ENCODE measurements at places on chromosomes 6 and 20.
A peak's percentile ranks its signal among the peaks of the same experiment; 100 is the strongest.

GRCh38 chr6:132673376-132674094, 14.6 kb upstream of the TAAR1 start:
- DNase-seq: no peak

DNA sequence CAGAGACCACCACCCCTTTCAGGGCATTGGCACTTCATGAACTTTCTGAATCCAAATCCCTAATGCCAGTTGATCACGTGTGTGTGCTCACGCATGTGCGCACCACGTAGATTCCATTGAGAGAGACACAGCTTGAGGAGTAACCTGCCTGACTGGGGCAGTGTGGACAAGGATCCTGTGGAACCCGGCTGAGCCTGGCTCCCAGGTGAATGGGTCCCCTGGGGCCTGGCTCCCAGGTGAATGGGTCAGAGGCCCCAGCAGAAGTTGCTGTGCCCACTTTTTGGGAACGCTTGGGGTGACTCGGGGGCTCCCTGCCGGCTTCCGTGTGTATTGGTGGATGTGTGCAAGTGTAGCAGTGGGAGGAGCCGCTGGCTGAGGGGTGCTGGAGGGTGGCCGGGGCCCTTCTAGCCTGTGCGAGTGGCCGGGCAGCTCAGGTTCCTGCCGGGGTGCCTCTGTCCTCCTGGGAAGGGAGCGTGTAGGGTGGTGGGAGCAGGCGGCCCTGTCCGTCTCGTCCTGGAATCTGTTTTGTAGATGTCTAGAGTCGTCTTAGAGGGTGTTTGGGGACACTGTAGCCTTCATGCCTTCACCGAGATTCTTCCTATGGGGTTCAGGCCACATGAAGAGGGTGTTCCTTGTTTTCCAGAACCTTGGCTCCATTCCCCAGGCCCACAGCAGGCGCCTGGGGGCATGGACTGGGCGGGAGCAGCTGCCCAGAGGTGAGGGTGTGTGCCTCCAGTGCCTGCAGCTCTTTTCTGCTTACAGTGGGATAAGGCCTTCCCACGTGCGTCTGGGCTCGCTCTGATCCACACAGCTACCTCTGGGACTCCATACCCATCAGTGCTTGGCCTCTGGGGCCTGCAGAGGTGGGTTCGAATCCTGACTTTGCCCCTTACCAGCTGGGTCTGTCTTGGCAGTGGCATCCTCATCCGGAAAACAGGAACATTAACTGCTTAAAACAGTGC, 3.2 kb downstream of the RBM38 start:
- DNase-seq: no peak

- DNase-seq: no peak
Observed at GRCh38 chr6:108203189-108204112, 37.6 kb downstream of the NR2E1 start.

DNA sequence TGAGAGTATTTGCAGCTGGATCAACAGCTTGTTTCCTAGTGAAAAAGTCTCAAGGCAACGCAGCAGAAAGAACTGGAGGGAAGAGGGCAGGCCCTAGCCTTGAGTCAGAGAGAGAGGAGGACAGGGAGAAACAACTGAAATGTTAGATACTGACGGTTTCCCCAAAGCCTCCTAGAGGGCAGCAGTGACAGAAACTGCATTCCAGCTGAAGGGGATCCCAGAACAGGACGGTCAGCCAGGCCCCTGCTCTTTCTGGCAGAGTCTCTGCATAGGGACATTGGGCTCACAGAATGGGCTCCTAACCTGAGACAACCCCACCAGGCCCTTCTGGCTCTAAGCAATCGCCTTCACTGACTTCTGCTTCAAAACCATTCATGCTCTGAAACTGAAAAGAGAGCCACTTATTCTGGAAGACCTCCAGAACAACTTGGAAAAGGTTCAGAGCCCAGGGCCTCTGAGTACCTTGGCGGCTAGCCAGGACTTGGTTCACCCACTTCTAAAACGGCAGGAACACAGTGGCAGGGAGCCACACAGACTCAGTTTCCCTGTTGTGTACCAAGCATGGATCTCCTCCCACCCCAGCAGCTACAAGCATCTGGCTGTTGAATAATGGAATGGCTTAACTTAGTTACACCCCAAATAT, 72.9 kb downstream of the PSMB1 start:
- DNase-seq: no peak

DNA sequence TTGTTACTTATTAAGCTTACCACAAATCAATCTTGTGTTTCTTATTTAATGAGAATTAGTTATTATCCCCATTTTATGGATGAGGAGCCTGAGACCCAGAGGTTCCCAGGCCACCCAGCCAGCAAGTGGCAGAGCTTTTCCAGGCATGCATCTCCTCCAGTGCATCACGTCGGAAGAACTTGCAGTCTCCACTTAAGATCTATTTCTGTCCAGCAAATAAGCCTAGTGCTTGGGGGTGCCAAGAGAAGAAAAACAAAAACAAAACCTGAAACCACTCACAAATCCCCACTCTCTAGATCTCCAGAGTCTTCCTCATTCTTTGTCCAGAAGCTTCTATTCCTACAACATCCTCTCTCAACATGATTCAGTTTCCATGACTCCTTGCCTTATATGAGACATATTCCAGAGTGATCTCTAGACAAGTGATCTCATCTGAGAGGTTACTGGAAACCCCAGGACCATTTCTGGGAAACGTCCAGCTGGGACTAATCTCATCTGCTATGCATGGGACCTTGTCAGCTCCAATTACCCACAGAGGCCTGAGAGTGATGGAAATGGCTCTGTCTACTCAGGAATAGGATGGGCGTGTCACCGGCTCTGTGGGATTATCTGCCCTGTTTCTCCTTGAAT, 4.1 kb downstream of the GUCA1B start:
- DNase-seq: no peak

DNA sequence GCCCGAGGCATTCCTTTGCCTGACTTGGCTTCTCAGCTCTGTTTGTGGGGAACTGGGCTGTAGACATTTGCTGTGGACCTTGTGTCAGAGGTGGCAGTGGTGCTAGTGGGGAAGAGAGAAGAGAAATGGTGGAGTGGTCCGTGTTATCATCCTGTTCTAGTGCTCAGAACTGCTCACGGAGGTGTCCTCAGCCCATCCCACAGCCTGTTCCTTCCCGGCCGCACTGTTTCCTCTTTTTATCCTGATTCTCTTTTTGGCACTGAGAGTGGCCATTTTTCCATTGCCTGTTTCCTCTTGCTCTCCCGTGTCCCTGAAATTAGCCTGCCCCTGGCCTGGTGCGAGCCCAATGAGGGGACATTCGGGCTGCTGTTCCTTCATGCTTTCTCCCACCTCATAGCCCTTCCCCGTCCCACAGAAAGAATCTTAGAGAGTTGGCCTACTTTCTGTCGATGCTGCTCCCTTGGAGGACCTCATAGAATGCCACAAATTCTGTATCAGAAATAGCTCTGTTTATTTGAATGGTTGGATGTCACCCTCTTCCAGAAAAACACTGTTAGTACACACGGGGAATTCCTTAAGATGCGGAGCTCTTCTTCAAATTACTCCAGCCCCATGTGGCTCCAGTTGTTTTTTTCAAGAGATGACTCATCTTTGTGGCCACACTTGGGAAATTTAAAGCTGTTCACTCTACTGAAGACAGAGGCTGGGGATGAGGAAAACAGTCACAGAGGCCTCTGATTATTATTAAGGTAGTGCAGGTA, 26.1 kb downstream of the FARS2 start:
- DNase-seq: no peak

- DNase-seq: no peak
Observed at GRCh38 chr6:159168536-159169192, 536 bp upstream of the FNDC1 start.

GRCh38 chr20:41425180-41425884, 58.7 kb upstream of the EMILIN3 start:
- no peak for DNase-seq

- DNase-seq: no peak
Observed at GRCh38 chr6:149852180-149852579, 12.0 kb downstream of the LRP11 start.

GRCh38 chr6:89323511-89323971, 8.4 kb upstream of the GABRR2 start:
- DNase-seq: no peak

DNA sequence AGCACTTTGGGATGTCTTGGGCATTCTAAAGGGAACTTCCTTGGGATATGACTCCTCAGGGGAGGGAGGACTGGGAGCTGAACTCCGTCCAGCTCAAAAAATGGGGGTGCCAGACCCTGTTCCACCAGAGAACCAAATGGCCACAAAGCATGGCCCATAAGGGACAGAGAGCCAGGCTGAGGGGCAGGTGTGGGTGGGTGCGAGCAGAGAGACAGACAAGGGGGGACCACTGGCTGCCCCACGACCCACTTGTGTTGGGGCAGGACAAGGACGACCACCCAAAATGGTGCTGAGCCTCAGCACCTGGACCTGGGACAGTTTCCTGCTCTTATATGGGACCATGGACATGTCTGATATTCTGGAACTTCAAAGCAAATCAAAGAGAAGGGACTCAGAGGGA, 148.2 kb upstream of the MLN start:
- DNase-seq: no peak

DNA sequence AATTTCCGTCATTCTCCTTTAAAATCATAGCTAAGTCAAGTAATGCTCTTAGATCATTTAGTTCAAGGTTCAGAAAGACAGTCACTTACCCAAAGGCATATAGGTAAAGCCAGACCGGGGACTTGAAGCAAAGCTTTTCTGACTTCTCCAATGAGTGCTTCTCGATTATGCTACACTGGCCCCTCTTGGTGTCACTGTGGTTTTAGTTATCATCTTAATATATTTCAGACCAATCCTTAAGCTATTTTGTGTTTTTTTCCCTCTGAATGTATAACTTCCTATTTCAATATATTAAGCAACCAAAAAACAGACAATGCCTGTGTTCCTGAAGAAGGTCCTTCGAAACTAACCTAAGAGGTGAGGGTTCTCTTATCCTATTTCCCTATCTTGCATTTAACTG, 3.9 kb downstream of the PRDM1 start:
- DNase-seq: no peak

- DNase-seq: no peak
Observed at GRCh38 chr6:63346217-63346835, 26.5 kb upstream of the LGSN start.

DNA sequence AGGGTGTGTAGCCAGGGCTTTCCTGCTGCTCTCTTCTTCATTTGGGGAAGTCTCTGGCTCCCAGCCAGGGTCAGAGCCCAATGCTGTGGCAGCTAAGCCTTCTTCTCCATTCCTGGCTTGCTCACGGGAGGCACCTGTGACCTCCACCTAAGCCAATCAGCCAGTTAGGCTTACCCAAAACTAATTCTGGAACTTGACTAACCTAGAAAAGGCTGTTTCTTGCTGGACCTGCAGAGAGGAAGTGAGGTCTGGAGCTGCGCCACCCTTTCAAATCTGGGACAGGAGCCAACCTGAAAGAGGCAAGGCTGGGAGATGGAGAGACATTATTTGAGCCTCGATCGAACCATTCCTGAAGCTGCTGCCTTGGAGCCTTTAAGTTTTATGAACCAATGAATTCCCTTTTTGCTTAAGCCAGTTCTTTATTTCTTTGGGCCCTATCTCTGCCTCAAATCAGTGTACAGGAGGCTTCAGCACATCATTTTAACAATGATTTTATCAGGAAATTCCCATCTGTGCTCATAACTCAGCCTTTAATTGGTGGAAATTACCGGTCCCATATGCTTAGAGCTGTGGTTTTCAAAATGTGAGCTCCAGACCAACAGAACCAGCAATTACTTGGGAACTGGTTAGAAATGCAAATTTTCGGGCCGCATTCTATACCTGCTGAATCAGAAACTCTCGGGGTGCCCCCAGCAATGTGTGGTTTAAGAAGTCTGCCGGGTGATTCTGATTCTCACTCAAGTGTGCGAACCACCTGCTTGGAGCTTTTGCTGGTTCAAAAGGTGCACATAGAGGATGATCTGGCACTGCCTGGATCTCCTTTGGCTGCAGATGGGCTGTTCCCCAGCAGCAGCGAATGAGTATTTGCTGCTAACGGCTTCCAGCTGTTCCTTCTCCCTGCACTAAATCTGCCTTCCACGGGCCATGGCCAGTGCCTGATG, 97.4 kb upstream of the RNF24 start:
- DNase-seq: peak; percentile 32

DNA sequence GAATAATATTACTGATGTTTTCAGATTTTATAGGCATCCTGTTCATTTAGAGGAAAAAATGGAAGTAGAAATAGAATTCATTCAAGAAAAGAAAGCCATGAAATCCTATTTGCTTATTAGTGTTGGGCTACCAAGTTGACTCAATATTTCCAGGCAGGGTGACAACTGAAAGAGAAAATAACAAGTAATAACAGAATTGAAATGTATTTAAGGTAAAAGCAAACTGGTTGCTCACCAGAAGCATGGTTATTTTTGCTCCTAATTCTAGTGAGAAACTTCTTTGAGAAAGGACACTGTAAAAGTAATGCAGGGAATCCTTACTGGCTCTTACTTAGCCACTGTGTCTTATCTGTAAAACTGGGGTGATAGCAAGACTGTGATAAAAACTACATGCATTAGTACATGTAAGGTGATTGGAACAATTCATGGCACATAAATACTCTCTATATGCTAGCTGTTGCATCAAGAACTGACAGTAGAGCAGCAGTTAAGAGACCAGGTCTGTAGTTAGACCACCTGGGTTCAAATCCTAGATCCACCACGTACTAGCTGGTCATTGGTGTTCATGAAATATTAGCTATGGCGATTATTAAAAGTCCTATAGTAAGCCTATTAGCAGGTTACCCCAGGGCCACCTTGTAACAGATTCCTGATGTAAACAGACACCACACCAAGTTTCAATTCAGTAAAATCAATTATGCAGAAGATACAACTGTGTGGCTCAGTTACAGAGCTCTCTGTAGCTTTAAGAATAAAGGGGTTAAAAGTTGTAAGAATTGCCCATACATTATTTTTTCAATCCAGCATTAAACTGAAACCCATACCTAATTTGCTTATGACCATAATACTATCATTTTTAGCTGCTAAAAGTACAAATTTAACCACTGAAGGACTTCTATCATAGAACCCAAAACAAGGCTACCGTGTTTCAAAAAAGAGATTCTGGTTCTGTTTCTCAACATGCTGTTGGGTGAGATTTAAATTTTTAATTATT, 159.2 kb upstream of the COL21A1 start:
- no peak for DNase-seq

- DNase-seq: no peak
Observed at GRCh38 chr6:134359302-134359701, 41.4 kb upstream of the SGK1 start.

DNA sequence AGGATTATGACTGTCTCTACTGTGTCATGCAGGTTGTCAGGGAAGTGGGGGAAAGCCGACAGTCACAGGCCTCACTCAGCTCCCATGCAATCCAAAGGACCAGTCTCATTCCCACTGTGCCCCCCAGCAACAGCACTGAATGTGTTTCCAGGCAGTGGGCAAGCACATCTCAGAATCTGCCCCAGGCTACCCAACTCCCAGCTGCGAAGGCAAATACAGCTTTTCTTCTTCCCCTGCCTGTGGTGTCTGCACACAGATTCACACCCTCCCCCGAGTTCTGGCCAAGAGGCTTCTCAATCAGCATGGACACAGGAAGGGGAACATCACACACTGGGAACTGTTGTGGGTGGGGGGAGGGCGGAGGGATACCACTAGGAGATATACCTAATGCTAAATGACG, 75.3 kb downstream of the SNAP91 start:
- no peak for DNase-seq

GRCh38 chr20:54227241-54227640, 19.4 kb downstream of the PFDN4 start:
- no peak for DNase-seq

- DNase-seq: no peak
Observed at GRCh38 chr20:16691381-16691780, 38.4 kb upstream of the SNRPB2 start.

GRCh38 chr6:30067460-30068139, 602 bp downstream of the PPP1R11 start:
- DNase-seq: no peak
